ENCODE measurements at places on chromosomes 5 and 9.

GRCh38 chr5:23494558-23494957 lies 12.9 kb upstream of the PRDM9 start:
- DNase-seq, result no peak

DNA sequence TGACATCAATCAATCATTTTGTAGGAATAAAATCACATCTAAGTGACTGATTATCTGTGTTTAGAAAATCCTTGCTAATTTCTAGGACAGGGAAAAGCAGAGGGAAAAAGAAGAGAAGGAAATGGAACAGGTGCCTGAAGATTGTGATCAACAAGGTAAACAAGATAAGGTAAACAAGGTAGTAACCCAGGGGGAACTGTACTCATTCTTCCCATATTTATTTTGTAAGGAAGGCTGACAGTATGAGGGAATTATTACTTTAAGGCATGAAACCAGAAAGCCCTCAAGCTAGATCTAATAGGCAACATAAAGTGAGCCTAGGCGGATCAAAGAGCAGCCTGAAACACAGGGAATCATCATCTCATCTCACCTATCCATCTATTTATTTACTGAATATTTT lies 231.1 kb downstream of the MLLT3 start:
- DNase-seq, result no peak

DNA sequence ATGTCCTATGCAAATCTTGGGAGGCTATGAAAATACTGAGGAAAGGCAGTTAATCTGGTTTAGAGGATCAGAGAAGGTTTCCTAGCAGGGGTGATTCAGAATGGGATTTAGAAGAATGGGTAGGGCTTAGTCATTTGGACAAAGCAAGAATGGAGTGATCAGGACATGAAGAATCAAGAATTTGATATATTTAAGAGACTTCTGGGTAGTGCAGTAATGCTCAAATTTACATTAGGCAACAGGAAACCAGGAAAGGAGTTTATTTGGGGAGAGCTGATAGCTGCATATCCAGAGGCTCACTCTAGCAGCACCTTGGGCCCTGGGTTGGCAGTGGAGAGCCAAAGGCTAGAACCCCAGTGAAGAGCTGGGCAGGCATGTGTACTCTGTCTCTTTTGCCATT lies 78.9 kb upstream of the PAPPA start:
- DNase-seq, result no peak

DNA sequence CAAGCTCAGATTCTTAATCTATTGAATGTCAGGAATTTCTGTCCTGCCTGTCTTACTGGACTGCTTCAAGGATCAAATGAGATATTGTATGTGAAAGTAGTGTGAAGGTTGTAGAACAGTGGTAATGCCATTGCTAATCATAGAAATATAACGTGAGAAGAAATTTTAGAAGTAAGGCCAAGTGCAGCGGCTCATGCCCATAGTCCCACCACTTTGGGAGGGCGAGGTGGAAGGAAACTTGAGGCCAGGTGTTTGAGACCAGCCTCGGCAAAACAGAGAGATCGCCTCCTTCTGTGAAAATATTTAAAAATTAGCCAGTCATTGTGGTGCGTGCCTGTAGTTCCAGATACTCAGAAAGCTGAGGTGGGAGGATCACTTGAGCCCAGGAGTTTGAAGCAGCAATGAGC lies 5.1 kb upstream of the HSPA5 start:
- no peak for DNase-seq

DNA sequence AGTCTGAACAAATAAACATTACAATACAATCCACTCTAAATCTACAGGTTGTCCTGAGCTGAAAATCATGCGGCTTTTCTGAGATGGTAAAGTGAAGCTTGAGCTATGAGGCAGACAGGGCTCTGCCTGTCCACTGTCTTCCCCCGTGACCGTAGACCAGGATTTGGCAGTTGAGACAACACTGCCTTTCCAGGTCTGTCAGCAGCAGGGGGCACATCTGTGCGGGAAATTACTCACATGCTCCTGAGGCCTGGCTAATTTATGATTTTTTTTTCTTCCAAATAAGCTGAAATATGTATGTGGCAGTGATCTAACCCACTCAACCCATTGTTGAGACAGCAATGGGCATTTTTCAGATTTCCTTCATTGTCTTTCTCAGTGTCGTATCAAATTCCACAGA lies 307.9 kb downstream of the FBXL7 start:
- DNase-seq, result no peak

DNA sequence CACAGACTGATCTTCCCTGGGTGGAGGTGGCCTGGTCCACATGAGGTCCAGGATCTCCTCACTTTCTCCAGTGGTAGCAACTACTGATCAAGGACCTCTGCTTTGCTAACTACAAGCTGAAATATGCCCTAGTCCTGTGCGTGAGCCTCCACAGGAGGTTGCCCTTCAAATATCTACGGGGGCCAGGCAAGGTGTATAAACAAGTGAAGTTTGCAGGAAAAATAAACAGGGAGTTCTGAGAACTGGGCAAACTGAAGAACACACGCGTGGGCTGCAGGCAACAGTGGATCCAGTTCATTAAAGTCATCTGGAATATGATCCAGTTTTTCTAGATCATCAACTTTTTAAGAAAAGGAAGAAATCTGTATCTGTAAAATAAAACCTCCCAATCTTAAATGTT lies 167.5 kb upstream of the NR3C1 start:
- DNase-seq, result no peak

- no peak for DNase-seq
Measured at GRCh38 chr5:135130261-135131215, 96.5 kb upstream of the PITX1 start.

- no peak for DNase-seq
Measured at GRCh38 chr5:53923961-53924360, 363.5 kb downstream of the NDUFS4 start.

DNA sequence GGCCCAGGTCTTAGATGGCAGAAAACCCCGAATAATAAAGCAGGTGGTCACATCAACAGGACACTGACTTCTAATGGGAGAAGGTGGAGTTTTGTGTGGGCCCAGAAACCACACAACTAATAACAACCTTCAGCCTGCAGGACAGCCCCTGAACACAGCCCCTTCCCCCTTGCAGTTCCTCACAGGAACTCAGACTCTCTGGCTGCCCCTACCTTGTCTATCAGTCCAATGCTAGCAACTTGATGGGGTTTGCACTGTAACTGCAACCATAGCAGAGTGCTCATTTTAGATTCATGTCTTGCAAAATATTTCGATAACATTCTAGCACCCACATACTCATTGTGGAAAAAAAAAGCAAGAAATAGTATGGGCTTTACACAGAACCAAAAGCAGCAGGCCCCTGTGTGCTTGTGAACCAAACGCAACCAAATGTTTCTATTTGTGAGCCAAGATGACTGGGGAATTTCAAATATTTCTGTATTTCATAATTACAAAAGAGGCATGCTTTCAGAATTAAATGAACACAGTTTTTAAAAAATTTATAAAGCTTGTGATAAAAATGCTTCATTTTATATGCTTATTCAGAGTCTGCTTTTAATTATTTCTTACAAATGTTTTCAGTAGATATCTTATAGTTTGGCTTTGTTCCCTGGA lies 62.7 kb upstream of the PDE4D start:
- no peak for DNase-seq

DNA sequence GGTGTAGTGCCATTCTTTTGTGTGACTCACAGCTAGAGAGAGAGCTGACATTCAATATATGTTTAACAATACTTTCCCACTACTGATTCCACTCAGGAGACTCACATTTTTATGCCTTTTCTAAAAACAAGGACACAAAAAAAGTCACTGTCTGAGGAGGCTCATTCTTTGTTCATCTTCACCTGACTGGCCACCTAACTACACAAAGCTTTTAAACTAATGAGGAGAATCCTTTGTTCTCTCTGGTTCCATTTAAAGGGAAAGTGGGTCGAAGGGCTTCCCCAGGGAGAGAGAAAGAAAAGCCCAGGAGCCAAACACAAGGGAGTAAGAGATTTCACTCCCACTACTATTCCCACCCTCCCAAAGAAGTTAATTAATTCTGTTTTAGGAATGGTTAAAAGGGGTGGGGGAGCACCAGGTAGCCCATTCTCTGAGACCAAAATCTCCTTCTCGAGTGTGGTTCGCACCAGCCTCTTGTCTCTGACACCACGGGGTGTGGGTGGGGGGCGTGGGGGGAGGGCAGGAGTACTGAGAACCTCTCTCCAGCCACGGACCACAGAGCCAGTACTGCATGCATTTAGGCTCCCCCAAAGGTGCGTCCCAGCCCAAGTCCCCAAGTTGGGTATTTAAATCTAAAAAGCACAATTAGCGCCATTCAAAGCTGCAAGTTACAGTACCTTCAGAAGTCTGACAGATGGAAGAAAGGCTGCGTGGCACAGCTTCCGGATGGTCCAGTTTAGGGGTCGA lies 747 bp downstream of the TRPM3 start:
- no peak for DNase-seq

GRCh38 chr9:69145144-69145715 lies 28.8 kb upstream of the TJP2 start:
- DNase-seq, result no peak

DNA sequence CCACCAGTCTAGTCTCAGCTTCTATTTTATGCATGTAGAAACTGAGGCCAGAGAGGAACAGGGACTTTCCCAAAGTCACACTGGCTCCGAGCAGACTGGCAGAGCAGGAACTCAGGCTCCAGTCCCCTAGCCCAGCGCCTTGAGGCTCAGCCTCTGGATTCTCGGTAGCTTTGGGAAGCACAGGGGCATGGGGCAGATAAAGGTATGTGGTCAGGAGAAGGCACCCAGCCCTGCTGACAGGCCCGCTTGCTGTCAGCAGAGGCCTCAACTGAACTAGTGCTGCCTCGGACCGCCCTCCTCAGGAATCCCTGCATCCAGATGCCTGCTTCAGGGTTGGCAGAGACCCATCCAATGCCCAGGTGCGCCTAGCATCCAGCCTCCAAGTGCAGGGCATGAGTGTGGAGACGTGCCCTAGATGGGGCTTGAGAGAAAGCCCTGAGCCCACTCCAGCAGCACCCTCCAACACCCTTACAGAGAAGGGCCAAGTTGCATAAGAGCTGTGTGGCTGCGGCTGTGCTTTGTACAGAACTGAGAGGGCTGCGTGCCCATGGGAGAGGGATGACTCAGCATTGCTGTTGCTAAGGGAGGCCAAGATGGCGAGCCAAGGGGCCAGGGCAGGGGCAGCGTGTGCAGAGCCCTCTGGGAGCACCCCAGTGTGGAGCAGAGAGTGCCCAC lies 168.6 kb downstream of the MACROH2A1 start:
- DNase-seq, result no peak

DNA sequence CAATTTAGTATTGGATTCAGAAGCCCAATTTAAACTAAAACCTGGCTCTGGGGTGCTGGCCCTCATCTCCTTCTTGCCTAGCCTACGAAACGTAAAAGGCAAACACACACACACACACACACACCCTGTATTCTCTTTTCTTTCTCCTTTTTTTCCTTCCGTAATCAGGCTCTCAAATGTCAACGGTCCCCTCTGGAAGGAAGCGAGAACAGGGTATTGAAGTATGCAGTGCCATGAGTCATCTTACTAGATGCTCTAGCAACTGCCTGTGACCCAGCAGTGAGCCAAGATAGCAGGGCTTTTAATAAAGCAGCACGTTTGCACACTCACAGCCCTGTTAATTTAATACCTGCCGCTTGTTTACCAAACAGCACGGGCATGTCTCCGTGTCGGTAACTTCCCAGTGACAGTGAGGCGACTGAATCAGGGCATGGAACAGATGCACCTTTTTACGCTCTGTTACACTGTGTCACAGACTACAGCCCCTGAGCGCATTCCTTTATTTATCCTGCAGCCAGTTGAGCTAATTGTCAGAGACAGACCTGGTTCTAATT lies 243.8 kb downstream of the BNC2 start:
- DNase-seq, result no peak
